Caco-2 (cell line): ENCODE measurements at places on chromosomes 16 and 17.

DNA sequence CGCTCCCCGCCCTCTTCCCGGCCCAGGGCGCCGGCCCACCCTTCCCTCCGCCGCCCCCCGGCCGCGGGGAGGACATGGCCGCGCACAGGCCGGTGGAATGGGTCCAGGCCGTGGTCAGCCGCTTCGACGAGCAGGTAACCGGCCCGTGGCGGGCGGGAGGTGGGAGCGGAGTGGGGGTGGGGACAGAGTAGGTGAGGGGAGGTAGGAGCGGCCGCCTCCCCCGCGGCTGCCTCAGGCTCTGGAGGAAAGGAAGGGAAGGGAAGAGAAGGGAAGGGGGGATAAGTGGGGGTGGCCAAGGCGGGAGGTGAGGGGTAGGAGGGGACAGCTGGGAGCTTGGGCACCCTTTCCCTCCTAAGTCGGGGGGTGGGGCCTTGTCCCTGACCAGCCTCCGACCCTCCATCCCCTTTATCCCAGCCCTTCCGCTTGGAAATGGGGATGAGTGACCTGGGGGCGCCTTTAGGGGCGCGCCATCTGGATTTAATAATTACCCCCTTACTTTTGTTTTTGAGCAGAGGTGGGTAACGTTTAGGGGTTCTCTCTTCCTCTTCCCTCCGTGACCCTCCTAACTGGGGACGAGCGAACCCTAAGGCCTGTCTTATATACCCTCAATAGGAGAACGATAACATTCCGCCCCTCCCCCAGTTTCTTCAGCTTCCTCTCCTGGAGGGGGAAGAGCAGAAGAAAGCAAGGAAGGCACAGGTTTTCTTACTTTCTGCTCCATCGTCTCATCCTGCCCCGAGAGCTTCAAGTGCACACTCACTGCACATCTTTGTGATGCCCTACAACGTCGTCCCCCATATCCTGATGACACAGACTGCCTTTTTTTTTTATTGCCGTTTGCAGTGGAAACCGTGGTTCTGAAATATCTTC is 694 bp downstream of the NF1 start:
- DNase-seq, result peak; percentile 76

GRCh38 chr17:78739331-78739931 is 42.6 kb downstream of the CYTH1 start:
- no peak for DNase-seq

- DNase-seq, result no peak
These were observed 27.0 kb downstream of the MRTFB start for GRCh38 chr16:14098081-14098480.

- DNase-seq, result no peak
These were observed 6.5 kb upstream of the DHX40 start for GRCh38 chr17:59558953-59559352.

- DNase-seq, result no peak
These were observed 8.2 kb downstream of the TK2 start for GRCh38 chr16:66541388-66542355.

DNA sequence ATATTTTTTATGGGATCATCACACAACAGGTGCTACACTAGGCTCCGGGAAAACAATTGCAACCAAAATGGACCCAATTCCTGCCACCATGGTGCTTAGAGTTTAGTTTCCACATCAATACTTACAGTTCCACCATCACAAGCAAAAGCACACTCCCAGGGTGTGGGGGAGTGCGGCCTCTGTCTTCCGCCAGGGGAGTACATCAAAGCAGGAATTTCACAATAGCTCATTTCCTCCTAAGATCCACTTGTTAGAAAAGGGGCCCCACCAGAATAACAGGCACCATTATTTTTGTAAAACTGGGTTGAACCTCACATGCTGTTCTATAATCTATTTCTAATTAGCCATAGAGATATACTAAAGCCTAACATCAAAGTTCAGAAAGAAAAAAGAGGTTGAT is 44.3 kb upstream of the PSMD7 start:
- no peak for DNase-seq
